Retina (tissue), 1 donor: ENCODE measurements at places on chromosomes 11 and 22.

DNA sequence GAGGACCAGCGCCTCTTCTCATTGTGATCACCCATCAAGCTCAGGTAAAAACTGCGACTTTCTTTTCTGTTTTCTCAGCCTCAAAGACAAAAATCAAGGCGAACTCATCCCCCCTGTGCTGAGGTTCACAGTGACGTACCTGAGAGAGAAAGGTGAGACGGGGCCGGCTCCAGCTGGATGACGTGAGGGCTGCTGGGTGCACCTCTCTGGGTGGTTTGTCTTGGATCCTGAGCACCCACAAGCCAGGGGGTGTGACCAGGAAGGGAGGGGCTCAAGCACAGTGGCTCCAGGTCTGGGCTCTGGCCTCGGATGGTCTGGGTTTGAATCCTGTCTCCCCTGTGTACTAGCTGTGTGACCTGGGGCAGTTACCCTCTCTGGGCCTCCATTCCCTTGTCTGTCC is 92.8 kb downstream of the ARHGAP8 start:
- no peak for DNase-seq

GRCh38 chr11:116715383-116715782 is 57.4 kb downstream of the BUD13 start:
- no peak for DNase-seq

- DNase-seq: no peak
Observed at GRCh38 chr11:6620636-6621035, 1.4 kb upstream of the TPP1 start.

GRCh38 chr11:2089536-2090165 is 49.5 kb downstream of the IGF2 start:
- DNase-seq: no peak

GRCh38 chr11:72700146-72700545 is 25.9 kb upstream of the PDE2A start:
- no peak for DNase-seq

DNA sequence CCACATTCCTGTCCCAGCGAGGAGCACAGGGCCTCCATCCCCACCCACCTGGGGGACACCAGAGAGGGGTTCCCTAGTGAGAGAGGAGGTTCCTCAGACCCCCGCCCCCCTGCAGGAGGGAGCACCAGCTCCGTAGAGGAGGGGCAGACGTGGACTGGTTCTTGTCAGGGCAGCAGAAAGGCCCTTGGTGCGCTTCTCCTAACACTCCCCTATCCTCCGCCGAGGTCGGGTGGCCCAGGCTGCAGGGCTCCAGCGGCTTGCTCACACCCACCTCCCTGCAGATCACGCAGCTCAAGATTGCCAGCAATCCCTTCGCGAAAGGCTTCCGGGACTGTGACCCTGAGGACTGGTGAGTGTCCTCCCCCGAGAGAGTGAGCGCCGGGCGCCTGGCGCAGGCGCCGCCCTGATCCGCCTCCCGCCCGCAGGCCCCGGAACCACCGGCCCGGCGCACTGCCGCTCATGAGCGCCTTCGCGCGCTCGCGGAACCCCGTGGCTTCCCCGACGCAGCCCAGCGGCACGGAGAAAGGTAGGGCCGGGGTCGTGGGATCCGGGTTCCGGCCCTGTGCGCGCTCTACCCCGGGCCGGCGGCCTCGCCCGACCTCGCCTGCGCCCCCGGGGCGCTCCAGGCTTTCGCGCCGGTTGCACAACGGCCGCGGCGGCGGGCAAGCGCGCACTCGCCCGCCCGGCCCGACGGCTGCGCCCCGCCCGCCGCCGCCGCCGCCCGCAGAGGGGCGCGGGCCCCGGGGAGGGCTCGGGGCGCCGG is 5.1 kb downstream of the TBX1 start:
- peak; percentile 44 for DNase-seq

DNA sequence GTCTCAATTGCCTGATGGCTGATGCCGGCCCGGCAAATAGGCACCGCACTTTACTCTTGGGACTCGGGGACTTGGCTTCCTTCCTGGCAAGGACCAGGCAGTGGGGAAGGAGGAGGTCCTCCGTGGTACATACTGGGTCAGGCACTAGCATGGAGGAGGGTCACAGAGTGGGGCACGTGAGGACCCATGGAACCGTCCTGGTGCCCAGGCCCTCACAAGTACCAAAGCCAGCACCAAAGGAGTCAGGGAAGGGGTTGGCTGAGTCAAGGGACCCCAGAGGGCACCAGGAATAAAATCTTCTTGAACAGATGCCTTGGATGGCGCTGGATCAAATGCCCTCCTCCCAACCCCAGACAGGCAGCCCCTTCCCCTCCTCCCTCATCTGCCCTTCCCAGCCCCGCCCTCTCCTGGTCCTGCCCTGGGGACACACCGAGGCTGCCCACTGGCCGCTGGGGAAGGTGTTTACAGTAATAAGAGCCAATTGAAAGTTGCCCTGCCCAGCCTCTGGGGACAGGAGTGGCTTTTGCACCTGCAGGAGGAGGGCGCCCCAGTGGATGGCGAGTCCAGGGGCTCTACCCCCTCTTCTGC is 5.6 kb upstream of the CARNS1 start:
- DNase-seq: no peak

DNA sequence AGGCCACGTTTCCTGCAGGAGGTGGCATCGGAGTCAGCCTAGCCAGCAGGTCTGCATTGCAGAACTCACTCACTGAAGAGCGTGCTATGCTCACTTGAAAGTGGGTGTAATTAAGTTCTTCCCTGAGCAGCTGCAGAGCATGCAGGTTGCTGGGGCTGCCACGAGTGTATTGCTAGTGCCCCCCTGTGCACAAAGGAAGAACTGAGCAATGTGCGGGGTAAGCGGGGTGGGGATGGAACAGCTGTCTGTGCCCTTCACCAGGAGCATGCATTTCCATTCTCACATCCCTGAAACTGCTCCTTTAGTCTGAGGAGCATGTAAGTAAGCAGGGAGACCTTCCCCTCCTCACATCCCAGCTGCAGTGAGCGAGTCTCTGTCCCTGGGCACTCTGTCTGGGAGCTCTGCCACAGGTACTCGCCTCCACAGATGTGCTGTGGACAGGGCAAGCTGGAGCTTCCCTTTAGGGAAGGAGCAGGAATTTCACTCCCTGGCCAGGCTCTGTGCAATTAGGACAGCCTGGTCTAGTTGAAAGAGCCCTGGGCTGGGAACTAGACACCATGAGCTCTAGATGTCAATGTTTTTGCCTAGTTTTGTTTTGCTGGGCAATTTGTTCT is 1031.8 kb downstream of the NTM start:
- DNase-seq: peak; percentile 80

DNA sequence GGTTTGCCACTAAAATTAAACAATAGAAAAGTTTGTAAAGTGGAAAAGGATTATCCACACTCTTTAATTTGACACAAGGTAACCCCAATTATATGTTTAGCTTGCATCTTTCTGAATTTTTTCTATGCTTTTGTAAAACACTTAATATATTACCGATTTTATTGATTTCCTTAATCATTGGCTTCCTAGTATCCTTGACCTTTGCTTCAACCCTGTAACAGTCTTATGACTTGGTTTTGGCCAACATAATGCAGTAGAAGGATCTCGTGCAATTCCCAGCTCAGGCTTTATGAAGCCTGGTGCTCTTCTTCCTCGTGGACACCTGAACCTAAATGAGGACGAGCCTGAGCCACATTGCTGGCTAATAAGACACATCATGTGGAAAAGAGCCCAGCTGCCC is 23.6 kb upstream of the CASP4 start:
- DNase-seq: no peak

GRCh38 chr22:45263463-45264269 is 21.1 kb upstream of the UPK3A start:
- peak; percentile 77 for DNase-seq

GRCh38 chr11:57134284-57134683 is 47.5 kb upstream of the LRRC55 start:
- DNase-seq: no peak

GRCh38 chr11:83544846-83545245 is 258.7 kb upstream of the CCDC90B start:
- DNase-seq: no peak

DNA sequence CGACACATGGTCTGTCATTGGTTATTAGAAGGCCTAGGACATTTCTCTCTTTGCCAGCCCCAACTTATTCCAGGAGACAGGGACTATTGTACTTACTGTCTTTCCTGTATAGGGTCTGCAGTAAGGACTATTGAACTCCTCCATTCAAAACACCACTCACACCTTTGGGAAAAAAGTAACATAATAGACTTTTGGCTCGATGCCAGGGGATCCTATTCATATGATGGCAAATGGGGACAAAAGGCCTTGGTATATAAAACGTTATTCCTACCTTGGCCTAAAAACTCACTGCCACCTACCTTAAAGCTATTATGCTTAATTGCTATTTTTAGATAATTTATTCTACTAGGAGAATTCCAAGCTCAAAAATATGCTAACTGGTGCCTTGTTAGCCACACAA is 6.3 kb upstream of the NDUFC2 start:
- DNase-seq: no peak

DNA sequence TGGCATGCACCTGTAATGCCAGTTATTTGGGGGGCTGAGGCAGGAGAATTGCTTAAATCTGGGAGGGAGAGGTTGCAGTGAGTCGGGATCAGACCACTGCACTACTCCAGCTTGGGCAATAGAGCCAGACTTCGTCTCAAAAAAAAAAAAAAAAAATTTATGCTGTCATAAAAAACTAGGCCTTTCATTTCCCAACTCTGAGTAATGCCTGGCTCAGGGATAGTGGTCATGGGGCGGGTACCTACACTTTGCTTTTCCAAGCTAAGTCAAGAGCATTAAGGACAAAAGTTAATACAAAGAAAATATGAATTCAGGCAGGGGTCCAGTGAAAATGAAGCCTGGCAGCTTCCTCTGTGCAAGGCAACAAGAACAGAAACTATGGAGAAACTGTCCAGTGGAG is 16.3 kb downstream of the CPSF7 start:
- DNase-seq: no peak

- no peak for DNase-seq
Observed at GRCh38 chr22:39247361-39247760, 2.6 kb upstream of the PDGFB start.

DNA sequence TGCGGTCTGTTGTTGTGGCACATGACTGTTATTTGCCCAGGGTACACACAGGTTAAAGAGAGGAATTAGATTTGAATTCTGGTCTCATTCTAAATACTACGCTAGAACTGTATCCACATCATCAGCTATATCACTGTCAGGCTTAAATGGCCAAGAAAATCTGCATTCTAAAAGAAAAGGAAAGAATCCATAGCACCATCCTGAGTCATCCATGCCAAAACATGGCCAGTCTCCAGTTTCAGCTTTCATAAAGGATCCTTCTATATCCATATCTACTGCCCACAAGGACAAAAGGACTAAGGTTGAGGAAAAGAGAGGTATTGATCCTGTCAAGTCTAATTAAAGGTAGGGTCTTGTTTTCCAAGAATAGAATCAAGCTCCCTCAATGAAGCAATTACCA is 73.6 kb upstream of the GDPD4 start:
- no peak for DNase-seq

- no peak for DNase-seq
Observed at GRCh38 chr11:65834202-65834601, 439 bp downstream of the SNX32 start.

DNA sequence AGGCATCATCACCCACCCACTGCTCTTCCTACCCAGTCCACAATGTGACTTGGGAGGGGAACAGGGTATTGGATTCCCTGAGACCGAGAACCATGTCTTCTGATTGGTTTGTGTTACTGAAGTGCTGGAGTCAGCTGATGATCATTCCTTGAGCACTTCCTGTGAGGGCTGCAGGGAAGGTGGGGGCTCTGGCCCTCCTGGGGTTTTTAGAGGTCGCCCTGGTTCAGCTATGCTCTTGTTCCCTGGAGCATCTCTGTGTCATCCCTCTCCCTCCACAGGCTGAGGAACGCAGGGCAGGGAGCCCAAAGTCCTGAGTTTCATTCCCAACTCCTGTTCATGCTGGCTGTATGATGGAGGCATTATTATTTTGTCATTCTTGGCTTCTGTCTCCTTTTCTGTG is 6.7 kb downstream of the ZC3H7B start:
- DNase-seq: no peak

DNA sequence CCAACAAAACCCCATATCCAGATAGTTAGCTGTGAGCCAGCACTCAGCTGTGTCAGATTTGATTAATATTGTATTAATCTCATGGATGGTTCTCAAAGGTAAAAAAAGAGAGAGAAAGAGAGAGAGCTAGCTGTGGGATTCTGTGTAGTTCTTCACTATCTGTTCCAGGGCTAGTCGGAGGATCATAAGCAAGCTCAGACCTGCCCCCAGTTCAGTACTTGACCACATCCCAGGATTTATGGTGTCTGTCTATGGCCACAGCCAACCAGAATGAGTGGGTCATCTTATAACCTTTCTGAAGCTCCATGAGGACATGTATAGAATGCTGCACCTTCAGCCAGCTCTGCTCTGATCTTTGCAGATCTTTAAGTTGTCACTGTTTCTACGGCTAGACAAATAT is 13.5 kb upstream of the B3GNT6 start:
- no peak for DNase-seq

- no peak for DNase-seq
Observed at GRCh38 chr22:50443197-50443596, 31.6 kb downstream of the SBF1 start.

DNA sequence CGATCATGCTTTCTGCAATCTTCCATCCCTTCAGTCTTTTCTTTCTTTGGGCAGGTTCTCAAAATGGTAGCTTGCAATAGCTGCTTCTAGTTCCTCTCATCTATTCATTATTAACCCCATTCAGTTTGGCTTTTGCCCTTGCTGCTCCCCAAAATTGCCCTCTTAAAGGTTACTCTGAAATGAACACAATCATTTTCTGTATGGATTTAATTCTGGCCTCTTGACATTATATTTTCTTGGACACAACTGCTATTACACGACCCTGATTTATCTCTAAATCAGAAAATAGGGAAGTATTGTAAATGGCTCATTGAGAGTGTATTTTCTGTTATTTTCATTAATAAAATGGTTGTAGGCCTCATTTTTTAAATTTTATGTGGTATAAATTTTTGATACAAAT is at the start of gene ANGPTL5:
Gene ANGPTL5 (minus strand): TSS at position 101 of the 400 bp plus-strand sequence. CDS start 8,613 bp downstream, outside the sequence.
- peak; percentile 28 for DNase-seq

DNA sequence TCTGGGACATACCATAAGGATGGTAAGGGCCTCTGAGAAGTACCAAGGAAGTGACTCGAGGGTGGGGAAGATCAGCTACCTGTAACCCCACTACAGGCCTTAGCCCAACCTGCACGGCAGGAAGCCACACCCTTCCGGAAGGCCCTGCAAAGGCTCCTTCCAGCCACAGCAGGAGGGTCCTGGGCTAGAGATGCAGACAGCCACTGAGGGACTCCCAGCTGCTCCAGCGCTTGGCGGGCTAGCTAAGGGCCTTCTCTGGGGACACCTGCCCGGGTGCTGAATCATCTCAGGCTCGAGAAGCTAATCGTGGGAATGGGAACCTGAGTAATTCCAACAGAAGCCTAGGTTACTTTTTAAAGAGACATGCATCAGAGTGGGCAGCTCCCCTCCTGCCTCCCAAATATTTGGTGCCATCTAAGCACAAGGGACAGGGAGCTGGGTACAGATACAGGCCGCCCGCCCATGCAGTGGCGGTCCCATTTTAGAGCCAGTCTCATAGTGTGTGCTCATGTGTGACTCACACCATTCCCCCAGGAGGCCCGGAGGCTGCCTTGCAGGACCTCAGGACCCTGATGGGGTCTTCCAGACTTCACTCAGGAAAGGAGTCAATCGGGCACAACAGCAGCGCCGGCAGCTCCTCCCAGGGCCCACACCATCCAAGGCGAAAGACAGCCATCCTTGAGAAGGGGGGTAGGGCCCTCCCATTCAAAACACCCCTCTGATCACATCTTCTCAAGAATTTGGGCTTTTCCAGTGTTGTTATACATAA is 8.0 kb downstream of the MYH9 start:
- no peak for DNase-seq

GRCh38 chr11:3197044-3197695 is 21.4 kb downstream of the MRGPRG start:
- DNase-seq: no peak

GRCh38 chr11:1922481-1923081 is 3.1 kb downstream of the TNNT3 start:
- DNase-seq: no peak
